ENCODE measurements at places on chromosomes 7 and 10.
A peak's percentile ranks its signal among the peaks of the same experiment; 100 is the strongest.

DNA sequence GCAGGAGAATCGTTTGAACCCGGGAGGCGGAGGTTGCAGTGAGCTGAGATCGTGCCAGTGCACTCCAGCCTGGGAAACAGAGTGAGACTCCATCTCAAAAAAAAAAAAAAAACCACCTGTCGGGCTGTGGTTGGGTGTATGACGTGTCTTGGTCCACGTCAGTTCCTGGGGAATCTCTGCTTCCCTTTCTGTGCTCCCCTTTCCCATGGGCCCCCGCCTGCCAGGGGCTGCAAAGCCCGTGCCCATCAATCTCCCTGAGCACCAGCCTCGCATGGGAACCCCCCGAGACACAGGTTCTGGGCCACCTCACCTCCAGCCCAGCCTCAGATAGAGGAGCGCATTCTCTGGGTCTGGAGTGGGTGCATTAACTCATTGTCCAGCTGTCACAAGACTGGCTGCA, 2.3 kb upstream of the SH2B2 start:
- peak; percentile 44 for DNase-seq

- no peak for DNase-seq
These were observed 6.0 kb downstream of the SEC23IP start for GRCh38 chr10:119898577-119898976.

- DNase-seq = no peak
These were observed 20.7 kb downstream of the LBX1 start for GRCh38 chr10:101208543-101208942.

DNA sequence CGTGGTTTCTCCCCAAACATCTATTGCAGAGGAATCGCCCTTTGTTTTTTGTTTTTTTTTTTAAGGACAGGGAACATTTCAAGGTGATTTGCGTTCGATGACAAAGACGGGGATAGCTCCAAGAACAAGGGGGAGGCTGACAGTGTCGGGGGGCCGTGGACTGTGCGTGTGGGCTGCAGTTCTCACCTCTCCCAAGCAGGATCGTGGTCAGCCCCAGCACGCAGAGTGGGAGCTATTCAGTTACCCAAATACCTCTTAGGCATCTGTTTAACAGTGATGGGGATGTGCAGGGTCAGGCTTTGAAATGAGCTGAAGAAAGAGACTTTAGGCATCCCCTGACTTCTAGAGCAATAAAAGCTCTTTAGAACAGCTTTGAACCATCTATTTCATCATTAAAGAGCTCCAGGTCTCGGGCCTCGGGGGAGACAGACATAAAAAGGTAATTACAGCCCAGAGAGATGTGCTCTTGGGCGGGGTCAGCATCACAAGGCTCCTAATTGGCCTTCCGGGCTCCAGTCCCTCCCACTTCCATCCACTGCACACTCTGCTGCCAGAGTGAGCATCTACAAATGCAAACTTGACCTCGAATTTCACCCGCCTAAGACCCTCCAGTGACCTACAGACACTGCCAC, 97.3 kb downstream of the MYL10 start:
- DNase-seq = no peak

DNA sequence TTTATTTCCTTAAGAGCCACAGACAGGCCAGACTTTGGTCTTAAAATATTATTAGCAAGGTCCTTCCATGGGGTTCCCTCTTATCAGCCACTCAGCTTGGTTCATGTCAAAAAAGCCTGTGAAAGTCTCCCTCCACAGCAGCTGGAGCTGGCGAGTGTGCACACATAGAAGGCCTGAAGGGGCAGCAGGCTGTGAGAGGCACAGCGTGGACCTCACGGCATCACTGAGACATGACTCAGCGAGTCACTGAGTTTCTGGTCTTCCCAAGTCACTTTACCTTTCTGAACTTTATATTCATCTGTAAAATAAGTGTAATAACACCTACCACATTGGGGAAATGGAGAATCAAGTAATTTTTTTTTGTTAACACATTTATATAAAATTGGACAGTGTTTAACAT, 8.7 kb downstream of the TAF3 start:
- DNase-seq = no peak

- DNase-seq = no peak
These were observed 31.4 kb downstream of the LRRC17 start for GRCh38 chr7:102944241-102944640.

GRCh38 chr7:48458701-48459524, 287.7 kb downstream of the ABCA13 start:
- DNase-seq = no peak

DNA sequence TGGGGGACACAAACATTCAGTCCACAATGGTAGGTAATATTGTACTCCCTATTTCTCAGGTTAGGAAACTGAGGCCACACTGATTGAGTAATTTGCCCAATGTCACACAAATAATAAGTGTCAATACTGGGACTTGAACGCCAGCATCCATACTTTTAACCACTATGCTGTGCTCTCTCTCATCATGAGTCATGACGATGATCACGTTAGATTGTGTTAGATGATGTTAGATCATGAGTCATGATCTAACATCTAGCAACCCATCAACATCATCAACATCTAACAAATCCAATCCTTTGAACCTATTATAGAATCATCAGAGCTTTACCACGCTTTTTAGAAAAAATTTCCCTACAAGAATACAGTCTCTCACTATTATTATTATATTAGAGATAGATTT, 28.1 kb upstream of the HERPUD2 start:
- peak; percentile 49 for DNase-seq

GRCh38 chr7:139034336-139034735, 1.5 kb downstream of the ZC3HAV1L start:
- DNase-seq = no peak

DNA sequence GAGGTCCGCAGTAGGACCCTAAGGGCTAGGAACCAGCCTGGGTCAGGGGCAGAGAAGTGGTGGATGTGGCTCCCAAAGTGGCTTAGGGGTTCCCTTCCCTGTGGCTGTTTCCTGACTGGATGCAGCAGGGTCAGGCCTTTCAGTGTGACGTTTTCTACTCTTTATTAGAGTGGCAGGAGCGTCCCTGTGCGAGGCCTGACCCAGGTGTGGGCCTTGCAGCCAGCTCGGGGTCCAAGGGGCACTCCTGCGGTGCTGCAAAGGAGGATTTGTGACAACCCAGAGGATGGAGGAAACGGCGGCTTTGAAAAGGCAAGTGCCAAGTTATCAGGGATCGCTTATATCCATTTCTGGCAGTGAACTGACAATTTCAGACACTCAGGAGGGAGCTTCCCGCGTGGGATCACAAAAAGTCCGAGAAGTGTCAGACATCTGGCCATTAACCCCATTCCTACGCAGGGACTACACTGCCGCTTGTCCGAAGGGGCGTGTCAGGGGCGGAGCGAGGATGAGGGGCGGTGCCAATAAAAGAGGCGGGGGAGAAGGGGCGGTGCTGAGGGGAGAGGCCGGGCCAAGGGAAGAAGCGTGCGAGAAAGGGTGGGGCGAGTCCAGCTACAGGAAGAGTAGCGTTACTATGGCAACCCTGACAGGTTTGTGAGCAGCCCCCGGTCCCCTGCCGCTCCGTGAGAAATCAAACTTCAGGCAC, 98.8 kb upstream of the ZNF722 start:
- peak; percentile 84 for DNase-seq

GRCh38 chr10:48199580-48200377, 74.7 kb downstream of the FRMPD2 start:
- no peak for DNase-seq

DNA sequence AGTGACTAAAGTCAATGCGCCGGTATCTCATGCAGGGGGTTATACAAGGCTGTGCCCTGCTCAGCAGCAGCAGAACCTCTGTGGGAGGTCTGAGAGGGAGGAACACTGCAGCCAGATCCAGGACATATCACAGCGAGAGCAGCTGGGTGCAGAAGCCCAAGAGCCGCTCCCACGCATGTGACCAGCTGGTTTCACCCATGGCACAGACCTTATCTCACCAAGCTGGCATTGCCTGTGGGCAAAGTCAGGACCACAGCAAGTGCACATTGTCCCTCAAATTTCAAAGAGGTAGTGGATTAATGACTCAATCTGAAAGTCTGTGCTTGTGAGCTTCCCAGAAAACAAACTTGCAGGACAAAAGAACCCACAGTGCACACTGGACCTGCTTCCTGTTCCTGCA, 31.6 kb upstream of the AKR1C1 start:
- no peak for DNase-seq

- no peak for DNase-seq
These were observed 131.5 kb downstream of the SORBS1 start for GRCh38 chr10:95429639-95430038.

DNA sequence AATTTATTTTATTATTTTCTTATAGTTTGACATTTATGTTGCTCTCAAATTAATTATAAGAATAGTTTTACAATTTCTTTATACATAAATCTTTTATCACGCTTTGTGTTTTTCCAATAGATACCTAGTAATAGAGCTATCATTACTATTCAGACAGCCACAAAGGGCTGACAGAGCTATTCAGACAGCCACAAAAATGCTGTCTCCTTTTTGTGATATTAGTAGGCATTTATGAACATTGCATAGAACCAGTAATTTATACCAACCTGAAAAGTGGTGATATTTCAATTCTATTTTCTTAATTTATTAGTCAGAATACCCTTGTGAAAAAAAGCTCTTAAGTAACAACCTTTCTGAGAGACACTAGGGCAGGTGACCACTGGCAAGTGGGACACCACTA, 34.2 kb upstream of the IGFBP3 start:
- DNase-seq = no peak

- DNase-seq = no peak
These were observed 29.6 kb downstream of the FGFBP3 start for GRCh38 chr10:91879515-91880170.

DNA sequence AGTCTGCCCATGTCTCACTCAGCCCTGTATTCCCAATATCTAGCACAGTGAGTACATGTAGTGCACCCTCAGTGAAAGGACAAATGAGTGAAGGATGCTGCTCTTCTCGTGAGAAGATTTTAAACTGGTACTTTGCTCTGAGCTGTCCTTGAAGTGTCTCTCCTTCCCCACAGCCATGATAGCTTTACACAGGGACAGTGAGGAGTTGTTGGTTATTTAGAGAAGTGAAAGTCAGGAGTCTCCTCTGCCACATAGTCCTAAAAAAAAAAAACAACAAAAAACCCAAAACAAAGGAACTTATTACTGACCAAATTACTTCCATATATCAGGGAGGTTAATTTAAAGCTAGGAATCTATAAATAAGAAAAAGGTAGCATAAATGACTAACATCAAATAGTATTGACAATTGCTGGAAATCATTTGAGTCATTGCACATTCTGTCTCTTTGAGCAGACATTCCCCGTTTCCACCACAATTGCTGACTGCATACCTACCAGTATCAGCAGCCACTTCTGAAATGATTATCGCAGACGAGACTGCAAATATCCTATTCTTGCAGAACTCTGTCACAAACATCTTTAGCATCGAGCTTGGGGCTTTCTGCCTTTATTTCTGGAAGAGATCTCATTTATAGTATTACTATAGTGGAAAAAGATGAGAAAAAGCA, 202.1 kb downstream of the PTEN start:
- no peak for DNase-seq

GRCh38 chr10:22365644-22366434, 20.5 kb downstream of the SPAG6 start:
- no peak for DNase-seq

DNA sequence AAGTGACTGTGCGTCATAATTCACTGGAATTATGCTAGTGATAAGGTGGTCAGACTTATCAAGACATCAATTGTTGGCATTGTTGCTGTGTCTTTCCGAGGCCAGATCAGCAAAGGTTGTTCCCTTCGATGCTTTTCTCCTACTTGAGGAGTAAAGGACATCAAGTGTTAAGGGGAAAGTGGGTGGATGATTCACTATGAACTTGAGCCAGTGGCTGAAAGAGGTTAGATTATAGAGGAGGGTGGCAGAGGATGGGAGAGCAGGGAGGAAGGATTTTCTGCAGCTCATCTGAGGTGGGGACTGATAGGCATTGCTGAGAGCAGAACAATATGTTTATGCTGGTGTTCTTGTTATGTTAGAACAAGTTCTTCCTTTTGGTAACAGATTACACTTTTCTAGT, 131.4 kb upstream of the AGR3 start:
- DNase-seq = no peak

DNA sequence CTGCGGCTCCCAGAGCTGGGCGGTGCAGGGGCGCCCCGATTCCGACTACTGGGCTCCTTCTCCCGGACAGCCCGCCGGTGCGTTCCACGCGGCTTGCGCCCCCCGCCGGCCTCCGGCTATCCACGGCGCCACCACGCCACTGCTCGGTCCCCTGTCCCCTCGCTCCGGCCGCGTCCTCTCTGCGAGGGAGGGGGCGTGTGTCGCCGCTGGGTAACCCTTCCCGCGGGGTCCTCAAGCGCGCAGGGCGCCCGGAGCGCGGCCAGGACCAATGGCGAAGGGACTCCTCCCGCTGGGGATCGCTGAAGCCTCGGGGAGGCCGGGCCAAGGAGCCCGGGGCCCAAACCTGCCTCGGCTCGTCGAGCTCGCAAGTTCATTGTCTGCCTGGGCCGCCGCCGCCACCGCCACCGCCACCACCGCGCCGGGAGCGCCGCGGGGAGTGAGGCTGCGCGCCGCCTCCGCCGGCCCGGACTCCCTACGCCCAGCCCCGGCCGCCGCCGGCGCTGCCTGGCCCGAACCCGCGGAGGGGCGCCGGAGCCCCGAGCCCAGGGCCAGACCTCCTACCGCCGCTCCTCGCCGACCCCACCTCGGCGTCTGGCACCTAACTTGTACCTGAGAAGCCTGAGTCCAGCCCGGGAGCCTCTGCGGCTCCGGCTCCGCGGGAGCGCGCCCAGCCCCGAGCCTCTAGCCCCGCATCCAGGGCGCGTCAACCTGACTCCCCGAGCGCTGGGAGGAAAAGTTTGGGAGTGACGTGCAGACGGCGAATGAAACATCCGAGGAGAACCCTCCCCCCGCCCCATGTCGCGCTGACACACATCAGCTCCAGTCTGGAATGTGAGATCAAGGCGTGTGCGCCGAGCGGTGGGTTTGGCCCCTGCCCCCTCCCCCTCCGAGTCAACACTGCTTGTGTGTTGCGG, at the start of gene CHST15:
CHST15 (minus strand) TSS at position 739 of the 914 bp plus-strand sequence. CDS start 47,386 bp downstream, outside the sequence.
- no peak for DNase-seq

GRCh38 chr7:30466266-30466665, 12.3 kb downstream of the NOD1 start:
- DNase-seq = no peak

- DNase-seq = no peak
These were observed 2.3 kb downstream of the ELMO1 start for GRCh38 chr7:37446371-37446770.

DNA sequence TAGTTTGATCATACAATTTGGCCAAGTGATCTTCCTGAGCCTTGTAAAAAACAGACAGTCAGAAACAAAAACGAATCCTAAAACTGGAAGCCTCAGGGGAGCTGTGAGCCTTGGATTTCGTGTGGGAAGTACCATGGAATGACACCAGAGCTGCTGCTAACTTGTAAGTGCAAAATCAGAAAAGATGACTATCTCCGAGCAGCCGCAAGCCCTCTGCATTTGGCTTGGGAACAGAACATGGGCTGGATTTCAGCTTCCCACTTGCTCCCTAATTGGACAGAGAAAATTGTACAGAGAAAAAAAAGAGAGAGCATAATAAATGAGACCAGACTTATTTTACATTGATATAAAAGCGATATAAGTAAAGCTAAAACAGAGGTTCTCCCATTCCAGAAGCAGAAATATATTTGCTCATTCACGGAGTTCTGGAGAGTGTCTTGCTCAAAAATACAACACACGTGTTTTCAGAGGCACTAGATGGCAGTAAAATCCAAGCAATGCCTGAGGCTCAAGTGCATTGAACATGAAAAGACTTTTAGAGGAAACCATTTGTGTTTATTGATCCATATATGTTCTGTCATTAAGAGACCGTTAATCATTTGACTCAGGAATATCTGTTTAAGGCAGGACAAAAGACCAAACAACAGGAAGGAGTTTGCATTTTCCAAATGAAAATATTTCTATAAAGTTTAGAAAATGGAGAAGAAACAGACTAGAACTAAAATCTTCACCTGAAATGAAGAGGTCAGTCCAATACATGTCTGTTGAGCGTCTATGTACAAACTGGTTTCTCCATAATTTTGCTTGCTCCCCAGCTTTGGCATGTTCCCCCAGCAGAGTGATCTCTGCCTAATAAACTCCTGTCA, 78.3 kb upstream of the SLC26A5 start:
- no peak for DNase-seq
